ENCODE measurements at places on chromosomes 13 and 19.

DNA sequence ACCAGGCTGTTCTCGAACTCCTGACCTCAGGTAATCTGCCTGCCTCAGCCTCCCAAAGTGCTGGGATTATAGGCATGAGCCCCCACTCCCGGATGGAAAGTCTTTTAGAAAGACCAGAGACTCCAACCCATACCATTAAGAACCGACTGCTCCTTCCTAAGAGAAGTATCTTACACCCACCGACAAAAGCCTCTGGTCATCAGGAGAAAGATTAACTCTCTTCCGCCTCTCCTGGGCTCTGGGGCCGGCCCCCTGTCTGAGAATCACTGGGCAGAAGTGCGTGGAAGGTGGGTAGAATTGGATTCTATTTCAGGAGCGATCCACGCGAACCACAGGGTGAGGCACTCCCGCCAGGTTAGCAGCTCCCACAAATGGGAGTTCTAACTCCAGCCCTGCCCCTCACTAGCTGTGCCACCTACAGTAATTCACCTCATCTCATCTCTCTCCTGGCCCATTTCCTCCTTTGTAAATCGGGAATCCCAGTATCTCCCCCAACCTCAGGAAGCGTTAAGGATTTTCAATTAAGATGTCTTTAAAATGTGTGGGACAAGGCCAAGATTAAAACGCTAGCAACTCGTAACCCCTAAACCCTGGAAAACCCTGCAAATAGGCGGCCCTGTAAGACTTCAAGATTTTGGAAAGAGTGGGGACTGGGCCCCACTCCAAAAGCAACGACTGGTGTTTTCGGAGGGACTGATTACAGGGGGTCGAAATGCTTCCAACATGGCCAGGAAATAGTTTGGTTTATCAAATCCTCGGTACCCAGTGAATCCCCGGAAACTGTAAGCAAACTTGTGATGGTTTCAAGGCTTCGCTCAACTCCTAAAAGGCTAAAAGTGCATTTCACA lies 1.3 kb downstream of the HNRNPL start:
- no peak for DNase-seq

DNA sequence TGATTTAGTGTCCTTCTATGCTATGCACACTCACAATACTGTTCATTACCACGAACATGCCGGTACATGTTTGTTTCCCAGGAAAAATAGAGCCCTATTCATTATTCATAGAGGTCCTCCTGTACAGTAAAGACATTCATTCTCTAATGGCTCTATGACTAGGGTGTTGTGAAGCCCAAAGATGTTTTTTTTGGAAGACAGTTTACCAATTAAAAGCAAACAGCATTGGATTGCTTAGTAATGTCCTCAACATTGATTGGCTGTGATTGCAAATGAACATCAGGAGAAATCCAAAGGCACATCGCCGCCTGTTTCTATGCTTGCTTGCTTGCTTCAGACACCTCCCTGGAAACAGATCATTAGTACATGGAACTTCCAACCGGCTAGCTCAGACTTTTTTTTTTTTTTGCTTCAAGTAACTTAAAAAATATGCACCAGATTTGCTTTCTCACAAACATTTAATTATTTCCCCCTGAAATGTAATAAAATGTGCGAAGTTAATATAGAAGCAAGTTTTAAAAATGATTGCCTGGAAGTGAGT lies 8.8 kb upstream of the GPC6 start:
- DNase-seq: no peak

DNA sequence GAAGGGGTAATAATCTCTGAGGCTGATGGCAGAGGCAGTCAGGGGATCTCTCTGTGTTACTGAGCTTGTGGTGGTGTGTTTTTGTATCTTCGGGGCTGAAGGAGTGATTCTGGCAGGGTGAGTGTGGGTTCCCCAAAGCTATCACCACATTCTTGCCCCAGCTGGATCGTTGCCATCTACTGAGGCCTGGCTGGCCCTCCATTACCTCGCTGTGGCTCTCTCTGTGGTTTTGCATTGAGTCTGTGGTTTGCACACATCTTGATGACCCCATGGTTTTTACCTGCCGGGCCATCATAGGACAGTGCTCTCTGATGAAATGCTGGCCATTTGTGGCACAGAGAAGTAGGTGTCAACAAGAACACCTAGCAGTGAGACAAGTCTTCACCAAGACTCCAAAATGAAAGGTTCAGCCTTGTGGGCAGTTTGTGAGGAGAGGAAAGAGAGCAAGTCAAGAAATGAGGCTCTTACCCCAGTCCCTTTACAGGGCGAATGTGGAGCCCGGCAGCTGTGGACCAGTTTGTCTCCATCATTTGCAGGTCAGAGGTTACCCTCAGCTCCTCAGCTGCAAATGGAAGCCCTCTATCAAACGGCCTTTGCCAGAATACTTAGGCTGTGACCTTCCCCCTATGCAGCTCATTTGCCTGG lies 69.0 kb upstream of the NPAS1 start:
- no peak for DNase-seq

- DNase-seq: no peak
These were observed 51.7 kb upstream of the CYP4F8 start for GRCh38 chr19:15563325-15563794.

DNA sequence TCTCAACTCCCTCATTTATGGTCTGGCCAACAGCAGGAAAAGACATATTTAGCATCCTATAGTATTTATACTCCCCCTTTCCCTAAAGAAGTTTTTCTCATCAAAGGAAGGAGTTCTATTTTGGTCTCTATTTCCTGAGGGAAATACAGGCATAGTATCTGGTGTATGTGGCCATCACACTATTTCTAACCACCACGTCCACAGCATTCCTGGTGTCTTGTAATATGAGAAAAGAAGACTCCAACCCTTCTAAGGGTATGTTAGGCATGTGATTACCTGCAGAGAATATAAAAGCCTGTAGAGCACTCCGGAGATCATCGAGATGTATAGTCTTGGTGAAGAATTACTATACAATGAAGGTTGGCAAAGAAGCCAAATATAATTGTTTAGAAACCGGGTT lies 137.4 kb downstream of the VWA8 start:
- no peak for DNase-seq

- DNase-seq: no peak
These were observed 8.1 kb upstream of the CSNK1A1L start for GRCh38 chr13:37113534-37113933.

GRCh38 chr19:2529473-2529918 lies 53.6 kb downstream of the GADD45B start:
- DNase-seq: no peak

All from mesothelial cell of epicardium (in vitro differentiated cells).